ENCODE measurements at places on chromosomes 4 and X. TPM values are rescaled to one million over a fixed set of nuclear protein-coding genes. Genes with fewer than 3 reads are reported as not detected.

DNA sequence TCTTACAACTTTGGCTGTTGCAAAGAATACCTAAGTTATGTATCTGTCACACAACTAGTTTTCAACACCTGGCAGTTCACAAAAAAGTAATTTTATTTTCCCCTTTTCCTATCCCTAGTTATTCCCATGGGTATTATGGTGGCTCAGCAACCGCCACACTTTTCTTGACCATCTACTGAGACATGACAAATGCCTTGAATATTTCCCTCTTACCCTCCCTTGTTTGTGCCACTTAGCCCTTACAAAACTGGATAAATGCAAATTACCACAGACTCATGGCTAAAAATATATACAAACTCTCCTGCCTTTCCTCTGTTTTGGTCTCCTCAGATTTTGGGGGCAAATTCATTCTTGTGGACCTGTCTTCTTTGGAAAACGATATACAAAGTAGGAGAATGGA, 72.1 kb downstream of the AMOT start:
- no peak overlapping the region for H3K4me3 ChIP-seq
- no peak for DNase-seq
- no peaks in the 10 kb centered on the region for H3K4me1 ChIP-seq
- no peak overlapping the region for H3K27ac ChIP-seq
- peaks cover 58% of the 10 kb centered on the region for H3K27me3 ChIP-seq

GRCh38 chrX:39731735-39732134, 366.0 kb downstream of the BCOR start:
- DNase-seq = no peak
- H3K4me1 ChIP-seq = peaks cover 14% of the 10 kb centered on the region
- H3K4me3 ChIP-seq = no peak overlapping the region
- no peaks in the 10 kb centered on the region for H3K36me3 ChIP-seq

The KCNIP4 gene
- 0.11 TPM for total RNA-seq

GRCh38 chrX:140467211-140467610, 37.7 kb downstream of the SOX3 start:
- H3K4me1 ChIP-seq = no peaks in the 10 kb centered on the region
- no peak for DNase-seq
- H3K27me3 ChIP-seq = no peaks in the 10 kb centered on the region
- H3K4me3 ChIP-seq = no peak overlapping the region

DNA sequence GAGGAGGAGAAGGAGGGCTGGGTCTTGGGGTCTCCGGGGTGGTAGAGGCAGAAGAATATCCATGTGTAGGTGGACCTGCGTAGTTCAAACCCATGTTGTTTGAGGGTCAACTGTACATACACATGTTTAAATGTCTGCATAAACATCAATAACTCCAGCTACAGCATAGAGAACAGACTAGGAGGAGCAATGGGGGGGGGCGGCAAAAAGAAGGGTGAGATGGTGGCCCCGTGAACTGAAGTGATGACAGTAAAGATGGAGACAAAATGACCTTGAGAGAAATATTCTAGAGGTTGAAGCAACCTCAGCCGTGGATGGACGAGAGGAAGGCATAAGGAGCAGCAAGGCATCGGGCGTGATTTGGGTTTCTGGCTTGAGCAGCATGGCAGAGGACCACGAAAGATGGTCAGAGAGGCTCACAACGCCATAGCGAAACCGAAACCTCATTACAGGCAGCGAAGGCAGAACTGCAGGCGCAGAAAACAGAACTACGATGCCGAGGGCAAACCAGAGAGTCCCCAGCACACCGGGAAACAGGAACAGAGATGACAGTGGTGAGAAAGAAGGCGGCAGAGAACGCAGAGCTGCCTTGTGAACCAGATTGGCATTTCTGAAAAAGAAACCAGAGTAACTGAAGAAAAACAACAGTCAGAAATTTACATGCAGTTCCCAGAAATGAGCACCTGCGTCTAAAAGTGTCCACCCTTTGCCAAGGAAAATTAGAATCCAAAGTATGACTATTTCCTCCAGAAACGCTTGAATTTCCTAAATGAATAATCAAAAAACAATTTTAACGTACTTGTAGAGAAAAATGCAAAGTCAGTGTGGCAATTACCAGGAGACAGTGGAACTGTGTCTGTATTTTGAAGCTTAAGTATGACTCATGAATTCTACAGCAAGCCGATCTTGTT, 50.3 kb upstream of the ENPP6 start:
- no peaks in the 10 kb centered on the region for H3K4me1 ChIP-seq
- no peaks in the 10 kb centered on the region for H3K36me3 ChIP-seq
- no peak overlapping the region for H3K4me3 ChIP-seq
- DNase-seq = no peak
- H3K27ac ChIP-seq = no peak overlapping the region

GRCh38 chr4:87974856-87975462, 555 bp upstream of the SPP1 start:
- no peaks in the 10 kb centered on the region for H3K36me3 ChIP-seq
- no peaks in the 10 kb centered on the region for H3K4me1 ChIP-seq
- H3K27me3 ChIP-seq = peaks cover 9% of the 10 kb centered on the region
- H3K4me3 ChIP-seq = no peak overlapping the region
- no peak for DNase-seq

DNA sequence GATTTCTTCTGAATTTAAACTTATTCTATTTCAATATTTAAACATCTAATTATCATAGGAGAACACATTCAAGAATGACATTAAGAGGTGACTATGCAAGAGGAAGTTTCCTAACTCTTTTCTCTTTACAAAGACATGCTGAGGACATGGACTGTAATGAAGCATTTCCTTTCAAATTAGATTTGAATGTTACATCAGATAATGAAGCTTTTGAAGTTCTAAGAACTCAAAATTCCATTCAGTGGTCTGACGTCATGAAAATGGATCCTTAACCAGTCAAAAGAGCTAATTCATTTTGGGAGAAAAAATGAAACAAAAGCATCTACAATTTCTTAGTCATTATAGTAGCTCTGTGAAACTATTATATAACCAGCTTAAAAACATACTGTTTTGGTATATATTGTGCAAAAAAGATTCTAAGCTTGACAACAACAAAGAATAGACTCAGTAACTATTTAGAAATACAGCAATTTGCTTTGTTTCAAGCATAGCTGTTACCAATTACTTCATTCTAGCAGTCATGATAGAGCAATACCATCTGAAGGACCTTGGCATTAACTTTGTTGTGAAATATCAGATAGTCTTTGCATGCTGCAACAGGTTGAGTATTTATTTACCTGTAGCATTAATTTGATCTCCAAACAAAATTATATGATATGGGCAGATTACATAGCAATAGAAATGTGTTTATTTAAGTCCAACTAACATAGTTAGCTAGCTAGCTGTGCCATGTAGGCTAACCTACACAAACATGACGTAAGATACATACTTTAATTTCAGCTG, 13.7 kb upstream of the DTHD1 start:
- no peak overlapping the region for H3K4me3 ChIP-seq
- H3K27me3 ChIP-seq = no peaks in the 10 kb centered on the region
- no peak for DNase-seq
- H3K36me3 ChIP-seq = no peaks in the 10 kb centered on the region
- H3K27ac ChIP-seq = no peak overlapping the region

GRCh38 chr4:118756958-118757357, 71.8 kb downstream of the METTL14 start:
- H3K36me3 ChIP-seq = peaks cover 5% of the 10 kb centered on the region
- no peak for DNase-seq
- H3K4me1 ChIP-seq = no peaks in the 10 kb centered on the region

The FBXO8 gene
- total RNA-seq = 26.6 TPM

DNA sequence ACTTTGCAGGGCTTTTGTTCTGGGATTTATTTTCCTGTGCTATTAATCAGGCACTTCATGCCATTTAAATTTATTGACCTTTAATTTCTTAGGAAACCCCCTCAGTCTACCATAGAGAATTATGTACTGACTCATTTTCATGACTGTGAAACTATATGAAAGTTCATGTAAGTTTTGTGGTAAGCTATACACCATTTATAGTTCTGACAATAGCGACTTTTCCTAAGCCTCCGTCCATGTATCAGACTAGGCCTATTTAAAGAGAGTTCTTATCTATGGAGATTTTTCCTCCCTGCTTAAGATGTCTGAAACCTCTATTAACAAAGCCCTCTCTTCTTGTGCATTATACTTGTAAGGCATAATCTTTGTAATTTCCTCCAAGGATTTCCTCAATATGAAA, 111.6 kb downstream of the AFF2 start:
- H3K4me3 ChIP-seq = no peak overlapping the region
- no peaks in the 10 kb centered on the region for H3K4me1 ChIP-seq
- no peaks in the 10 kb centered on the region for H3K36me3 ChIP-seq
- H3K27ac ChIP-seq = no peak overlapping the region
- no peak for DNase-seq

The BMP3 gene
- 7.7 TPM for total RNA-seq

DNA sequence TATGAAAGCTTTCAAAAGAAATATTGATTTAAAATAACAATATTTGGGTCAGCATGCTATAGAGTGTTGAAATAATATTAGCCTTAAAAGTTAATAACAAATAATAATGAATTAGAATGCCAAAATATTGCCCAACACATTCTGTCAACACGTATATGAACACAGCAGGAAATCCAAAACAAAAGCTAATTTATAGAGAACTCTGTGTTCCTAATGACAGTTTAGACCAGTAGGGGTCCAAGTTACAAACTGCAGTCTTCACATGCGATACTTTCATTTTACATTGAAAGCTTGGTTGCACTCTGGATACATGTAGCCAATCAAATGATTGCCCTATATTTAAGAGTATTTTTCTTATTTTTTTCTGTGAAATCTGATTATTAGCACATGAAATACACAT, 274.4 kb downstream of the DCTD start:
- no peaks in the 10 kb centered on the region for H3K27me3 ChIP-seq
- H3K27ac ChIP-seq = no peak overlapping the region
- H3K4me3 ChIP-seq = no peak overlapping the region

GRCh38 chr4:189221691-189222090, 719.0 kb upstream of the FRG1 start:
- H3K4me3 ChIP-seq = no peak overlapping the region
- no peak for DNase-seq
- no peaks in the 10 kb centered on the region for H3K36me3 ChIP-seq
- H3K27ac ChIP-seq = no peak overlapping the region
- H3K27me3 ChIP-seq = no peaks in the 10 kb centered on the region
